T-helper 1 cell (primary cell): ENCODE measurements at places on chromosomes 4 and X.

DNA sequence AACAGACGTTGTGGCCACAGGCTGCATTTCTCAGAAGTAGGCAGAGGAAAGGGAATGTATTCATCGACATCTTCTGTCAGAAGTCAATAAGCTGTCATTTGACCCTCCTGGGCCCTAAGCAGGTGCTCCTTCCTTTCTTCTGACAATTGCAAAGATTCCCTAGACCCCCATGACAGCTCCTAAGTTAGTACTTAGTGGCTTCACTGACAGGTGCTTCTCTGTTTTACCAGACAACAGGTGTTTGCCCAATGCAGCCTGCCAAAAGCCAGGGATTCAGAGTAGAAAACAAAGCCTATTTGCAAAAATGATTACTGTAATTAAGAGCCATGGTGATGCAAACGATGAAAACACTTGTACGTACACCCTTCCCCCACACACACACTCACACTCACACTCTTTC is 7.5 kb upstream of the FGF5 start:
- no peak for DNase-seq

- no peak for DNase-seq
Observed at GRCh38 chr4:168885400-168885799, 124.7 kb downstream of the CBR4 start.

DNA sequence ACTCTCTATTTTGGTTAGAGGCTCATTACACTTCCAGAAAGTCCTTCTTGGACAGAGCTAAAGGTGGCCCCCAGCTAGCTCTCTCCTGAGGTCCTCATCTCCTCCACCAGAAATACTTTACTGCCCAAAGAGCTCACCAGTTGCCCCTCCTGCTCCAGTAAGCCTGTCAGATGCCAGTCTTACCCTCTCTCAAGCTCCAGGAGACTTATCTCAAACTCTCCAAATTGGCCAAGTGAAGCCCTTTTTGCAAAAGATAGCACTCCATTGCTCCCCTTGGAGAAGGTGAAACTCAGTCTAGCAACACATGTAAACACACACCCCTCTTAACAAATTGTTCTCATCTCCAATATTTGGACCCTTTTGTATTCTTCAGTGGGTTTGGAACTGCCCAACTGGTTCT is 128.5 kb downstream of the ZNF330 start:
- DNase-seq, result no peak

- DNase-seq, result no peak
Observed at GRCh38 chr4:15392053-15392805, 35.6 kb upstream of the C1QTNF7 start.

DNA sequence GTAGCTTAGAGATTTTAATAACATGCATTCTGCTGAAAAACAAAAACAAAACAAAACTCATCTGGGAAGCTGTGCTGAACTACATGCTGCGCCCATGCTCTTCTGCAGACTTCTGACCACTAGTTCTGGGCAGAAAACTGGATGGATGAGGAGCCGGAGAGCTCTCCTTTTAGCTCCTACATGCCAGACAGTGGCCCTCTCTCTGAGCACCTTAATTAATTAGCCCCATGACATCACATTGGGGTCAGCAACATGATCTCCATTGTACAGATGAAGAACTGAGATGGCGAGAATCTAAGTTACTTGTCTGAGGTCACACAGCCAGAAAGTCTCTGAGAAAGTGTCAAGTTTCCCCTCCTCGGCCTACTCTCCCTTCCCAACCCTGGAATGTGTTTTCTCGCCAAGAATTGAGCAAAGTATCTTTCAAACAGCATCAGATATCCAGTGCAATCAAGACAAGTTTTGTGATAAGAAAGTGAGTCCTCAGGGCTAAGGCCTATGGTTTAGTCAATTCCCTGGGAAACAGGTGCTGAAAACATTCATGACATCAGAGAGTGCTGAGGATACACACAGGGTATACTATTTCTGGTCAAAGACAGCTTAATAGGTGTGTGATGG is 21.6 kb downstream of the SCD5 start:
- DNase-seq, result no peak

DNA sequence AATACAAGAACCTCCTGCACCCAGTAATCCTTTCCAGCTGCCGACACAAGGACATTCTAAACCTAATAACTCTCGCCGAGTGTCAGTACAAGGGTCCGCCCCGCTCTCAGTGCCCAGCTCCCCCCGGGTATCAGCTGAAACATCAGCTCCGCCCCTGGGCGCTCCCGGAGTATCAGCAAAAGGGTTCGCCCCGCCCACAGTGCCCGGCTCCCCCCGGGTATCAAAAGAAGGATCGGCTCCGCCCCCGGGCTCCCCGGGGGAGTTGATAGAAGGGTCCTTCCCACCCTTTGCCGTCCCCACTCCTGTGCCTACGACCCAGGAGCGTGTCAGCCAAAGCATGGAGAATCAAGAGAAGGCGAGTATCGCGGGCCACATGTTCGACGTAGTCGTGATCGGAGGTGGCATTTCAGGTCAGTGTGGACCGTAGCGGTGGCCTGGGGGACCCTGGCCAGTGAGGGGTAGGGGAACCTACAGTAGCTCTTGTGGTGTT is at the start of gene MAOA:
MAOA (plus strand) TSS at position 295 of the 490 bp plus-strand sequence; CDS start at position 338, 43 bp downstream.
- DNase-seq, result peak; percentile 18
